Pons (tissue), 1 donor: ENCODE measurements at places on chromosomes 16 and 17.

- DNase-seq: peak; percentile 56
Observed at GRCh38 chr16:74448990-74449389, 27.7 kb upstream of the CLEC18B start.

- DNase-seq: no peak
Observed at GRCh38 chr16:72689851-72690250, 358.1 kb downstream of the ZFHX3 start.

- DNase-seq: no peak
Observed at GRCh38 chr16:27230562-27231001, 27.3 kb downstream of the KDM8 start.

DNA sequence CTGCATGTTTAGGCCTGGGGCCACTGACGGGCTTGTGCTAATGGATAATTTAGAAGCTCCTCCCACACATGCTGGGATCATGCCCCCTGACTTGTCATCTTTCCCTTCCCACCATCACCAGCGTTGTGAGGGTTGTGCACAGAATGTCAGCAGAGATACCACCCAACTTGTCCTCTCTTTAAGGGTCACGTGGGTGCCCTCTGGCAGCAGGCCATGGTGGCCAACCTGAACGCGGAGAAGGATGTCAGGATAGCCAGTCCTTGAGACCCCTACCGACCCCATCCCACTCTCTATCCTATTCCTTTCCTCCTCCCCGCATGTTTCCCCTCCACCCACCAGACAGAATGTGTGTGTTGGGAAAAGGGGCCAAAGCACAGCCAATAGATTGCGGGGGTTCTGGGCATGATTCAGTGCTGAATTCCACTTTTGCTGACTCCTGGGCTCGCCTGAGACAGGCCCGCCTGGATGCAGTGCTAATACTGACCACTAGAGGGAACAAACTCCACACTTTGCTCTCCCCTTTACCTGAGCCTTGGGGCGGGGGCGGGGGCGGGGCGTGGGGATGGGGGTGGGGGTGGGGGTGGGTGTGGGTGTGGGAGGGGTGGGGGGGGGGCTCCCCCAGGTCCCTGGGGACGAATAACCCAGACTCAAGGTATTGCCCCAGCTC lies at the start of gene GH2:
GH2 (minus strand) TSS at position 10 of the 667 bp plus-strand sequence. CDS start 143 bp downstream, outside the sequence.
- no peak for DNase-seq

DNA sequence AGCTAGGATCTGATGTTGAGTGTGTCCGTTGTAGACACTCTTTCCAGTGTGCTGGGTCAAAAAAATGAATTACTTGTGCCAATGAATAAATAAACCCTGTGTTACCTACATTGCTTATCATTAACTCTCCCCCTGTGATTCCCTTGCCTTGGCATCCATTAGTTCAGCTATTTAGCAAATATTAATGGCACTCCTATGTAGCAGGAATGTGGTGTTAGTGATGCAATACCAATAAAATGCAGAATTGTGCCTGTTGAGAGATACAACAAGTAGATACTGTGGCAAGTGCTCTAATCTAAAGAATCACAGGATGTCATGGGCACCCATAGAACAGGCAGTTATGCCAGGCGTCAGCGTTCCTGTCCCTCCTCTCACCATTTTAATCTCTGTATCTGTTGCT lies 343.2 kb downstream of the PMP22 start:
- no peak for DNase-seq

GRCh38 chr16:70725024-70725911 lies 39.4 kb upstream of the MTSS2 start:
- DNase-seq: no peak

- no peak for DNase-seq
Observed at GRCh38 chr17:56887552-56888467, 26.0 kb downstream of the TRIM25 start.

GRCh38 chr17:45034599-45034998 lies 16.8 kb downstream of the DCAKD start:
- no peak for DNase-seq

DNA sequence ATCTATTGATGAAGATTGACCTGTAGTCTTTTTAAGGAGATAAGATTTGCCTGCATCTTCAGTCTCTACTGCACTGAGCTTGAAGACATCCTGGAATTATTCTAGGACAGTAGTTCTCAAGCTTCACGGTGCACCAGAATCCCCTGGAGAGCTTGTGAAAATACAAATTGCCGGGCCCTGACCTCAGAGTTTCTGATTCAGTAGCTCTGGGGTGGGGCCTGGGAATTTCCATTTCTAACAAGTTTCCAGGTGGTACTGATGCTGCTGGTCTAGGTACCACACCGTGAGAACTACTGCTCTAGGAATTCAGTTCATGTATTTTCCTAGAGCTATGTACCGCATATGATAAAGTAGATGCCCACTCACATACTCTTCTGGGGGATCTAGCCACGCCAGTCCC lies 246.1 kb downstream of the HS3ST3B1 start:
- no peak for DNase-seq

- no peak for DNase-seq
Observed at GRCh38 chr17:65515512-65515911, 45.9 kb downstream of the AXIN2 start.

DNA sequence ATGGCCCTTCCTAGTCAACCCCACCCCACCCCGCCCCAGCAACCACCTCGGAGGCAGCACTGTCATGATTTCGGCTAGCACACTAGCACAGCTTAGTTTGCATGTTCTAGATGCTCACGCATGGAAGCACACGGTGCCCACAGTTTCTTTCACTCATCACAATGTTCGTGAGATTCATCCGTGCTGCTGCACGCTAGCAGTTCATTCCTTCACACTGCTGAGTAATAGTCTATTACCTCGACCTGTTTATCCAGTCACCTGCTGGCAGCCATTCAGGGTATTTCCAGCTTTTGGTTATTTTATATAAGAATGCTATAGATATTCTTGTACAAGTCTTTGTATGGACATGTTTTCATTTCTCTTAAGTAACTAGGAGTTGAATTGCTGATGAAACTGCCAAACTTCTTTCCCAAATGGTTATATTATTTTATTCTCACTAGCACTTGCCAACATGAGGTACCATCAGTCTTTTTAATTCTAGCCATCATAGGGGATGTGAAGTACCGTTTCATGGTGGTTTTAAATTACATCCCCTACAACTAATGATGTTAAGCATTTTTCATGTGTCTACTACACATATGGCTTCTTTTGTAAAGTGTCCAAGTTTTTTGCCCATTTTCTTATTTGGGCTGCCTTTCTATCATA lies 75.7 kb downstream of the CYTH1 start:
- no peak for DNase-seq

GRCh38 chr17:75183999-75184884 lies 1.5 kb upstream of the SUMO2 start:
- DNase-seq: no peak

DNA sequence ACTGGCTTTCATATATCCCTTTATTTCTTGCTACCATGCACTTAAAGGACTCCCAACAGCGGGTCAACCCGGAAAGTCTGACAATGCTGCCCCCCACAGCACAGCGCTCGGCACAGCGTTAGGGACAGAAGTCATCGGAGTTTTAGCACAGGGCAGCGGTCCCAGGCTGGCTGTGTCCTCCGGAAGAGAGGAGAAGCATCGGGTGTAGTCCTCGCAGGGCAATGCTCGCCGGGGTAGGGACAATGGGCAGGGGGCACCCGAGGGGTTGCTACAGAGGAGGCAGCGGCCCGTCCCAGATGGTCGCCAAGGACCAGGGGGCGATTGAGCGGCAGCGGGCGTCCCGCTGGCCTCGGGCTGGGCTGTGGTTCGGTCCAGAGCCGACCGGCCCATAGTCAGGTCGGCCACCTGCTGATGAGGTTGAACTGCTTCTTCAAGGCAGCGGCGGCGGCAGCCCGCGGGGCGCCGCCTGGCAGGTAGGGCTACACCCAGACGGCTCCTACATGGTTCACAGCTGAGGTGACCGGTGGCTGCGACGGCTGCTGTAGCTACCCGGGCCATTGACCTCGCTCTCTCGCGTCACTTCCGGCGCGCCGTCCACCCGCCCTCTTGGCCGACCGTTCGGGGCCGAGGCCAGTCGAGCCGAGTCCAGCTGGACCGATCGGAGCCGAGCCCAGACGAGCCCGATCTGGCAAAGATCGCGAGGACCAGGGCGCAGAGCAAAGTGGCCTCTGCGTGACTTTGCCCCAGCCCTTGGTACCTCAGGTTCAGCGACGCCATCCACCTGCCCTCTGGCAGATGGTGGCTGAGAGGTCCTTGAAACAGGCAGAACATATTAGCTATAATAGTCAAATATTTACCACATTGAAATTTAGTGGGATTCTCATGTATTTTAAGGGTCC lies 4.7 kb upstream of the LCMT1 start:
- DNase-seq: peak; percentile 85

- DNase-seq: no peak
Observed at GRCh38 chr17:82887255-82888164, 47.7 kb upstream of the ZNF750 start.

DNA sequence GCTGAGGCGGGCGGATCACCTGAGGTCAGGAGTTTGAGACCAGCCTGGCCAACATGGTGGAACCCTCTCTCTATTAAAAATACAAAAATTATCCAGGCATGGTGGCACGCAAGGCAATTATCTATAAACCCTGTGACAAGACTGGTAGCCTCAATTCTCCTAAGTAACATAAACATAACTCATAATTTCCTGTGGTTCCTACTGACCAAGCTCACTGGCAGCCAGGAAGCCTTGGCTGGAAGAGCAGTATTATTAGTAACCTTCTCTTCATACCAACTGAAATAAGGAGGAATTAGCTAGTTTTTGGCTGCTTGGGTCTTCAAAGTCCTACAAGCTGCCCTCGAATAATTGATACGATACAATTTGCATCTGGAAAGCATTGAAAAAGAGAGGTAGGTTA lies 31.6 kb upstream of the LRRC37A3 start:
- DNase-seq: no peak

GRCh38 chr16:63346000-63346399 lies 1309.8 kb upstream of the CDH8 start:
- no peak for DNase-seq

DNA sequence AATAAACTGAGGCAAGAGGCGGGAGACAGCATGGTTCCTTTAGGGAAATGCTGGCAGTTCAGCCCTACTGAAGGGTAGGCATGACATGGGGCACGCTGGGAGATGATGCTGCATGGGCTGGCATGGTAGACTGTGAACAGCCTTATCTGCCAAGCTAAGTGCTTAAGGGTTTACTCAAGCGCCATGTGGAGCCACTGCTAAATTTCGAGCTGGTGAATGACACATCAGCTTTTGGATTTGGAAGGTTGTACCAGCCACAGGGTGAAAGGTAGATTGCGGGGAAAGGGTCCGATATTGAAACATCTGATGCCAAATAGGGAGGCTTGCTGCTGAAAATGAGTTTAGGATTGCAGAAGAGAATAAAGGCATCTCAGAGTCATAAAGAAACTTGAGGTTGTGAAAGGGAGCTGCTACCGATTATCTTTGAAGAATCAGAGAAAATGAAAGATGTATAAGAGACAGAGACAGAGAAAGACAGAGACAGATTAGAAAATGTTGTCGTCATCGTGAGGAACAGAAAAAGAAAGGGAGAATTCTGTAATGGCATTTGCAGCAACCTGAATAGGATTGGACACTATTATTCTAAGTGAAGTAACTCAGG lies 16.3 kb downstream of the PIK3R5 start:
- no peak for DNase-seq

DNA sequence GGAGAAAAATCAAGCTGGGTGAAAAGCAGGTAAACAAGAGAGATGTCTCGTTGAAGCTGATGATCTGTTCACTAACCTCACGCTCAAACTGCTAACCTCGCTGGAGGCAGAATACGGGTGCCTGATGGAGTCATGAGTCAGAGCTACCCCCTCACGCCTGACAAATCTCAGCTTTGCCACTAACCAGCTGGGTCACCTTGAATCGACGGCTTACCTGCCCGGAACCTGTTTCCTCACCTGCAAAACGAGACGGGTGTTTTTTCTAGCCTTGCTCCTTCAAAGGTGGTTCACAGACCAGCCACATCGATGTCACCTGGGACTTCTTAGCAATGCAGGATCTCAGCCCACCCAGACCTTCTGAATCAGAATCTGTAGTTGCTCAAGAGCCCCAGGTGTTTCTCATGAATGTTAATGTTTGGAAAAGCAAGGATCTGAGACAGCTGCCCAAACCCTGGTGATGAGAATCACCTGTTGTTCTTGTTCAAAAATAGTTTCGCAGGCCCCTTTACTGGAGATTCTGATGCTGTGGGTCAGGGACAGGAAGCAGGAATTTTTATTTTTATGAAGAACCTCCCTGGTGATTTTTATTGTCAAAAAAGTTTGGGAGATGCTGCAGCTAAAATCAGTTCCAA lies 56.9 kb downstream of the MARCHF10 start:
- no peak for DNase-seq

GRCh38 chr17:21208352-21208751 lies 5.6 kb downstream of the TMEM11 start:
- no peak for DNase-seq

GRCh38 chr16:80433623-80434022 lies 107.2 kb upstream of the DYNLRB2 start:
- no peak for DNase-seq

GRCh38 chr17:13584701-13585080 lies 17.0 kb downstream of the HS3ST3A1 start:
- DNase-seq: no peak

DNA sequence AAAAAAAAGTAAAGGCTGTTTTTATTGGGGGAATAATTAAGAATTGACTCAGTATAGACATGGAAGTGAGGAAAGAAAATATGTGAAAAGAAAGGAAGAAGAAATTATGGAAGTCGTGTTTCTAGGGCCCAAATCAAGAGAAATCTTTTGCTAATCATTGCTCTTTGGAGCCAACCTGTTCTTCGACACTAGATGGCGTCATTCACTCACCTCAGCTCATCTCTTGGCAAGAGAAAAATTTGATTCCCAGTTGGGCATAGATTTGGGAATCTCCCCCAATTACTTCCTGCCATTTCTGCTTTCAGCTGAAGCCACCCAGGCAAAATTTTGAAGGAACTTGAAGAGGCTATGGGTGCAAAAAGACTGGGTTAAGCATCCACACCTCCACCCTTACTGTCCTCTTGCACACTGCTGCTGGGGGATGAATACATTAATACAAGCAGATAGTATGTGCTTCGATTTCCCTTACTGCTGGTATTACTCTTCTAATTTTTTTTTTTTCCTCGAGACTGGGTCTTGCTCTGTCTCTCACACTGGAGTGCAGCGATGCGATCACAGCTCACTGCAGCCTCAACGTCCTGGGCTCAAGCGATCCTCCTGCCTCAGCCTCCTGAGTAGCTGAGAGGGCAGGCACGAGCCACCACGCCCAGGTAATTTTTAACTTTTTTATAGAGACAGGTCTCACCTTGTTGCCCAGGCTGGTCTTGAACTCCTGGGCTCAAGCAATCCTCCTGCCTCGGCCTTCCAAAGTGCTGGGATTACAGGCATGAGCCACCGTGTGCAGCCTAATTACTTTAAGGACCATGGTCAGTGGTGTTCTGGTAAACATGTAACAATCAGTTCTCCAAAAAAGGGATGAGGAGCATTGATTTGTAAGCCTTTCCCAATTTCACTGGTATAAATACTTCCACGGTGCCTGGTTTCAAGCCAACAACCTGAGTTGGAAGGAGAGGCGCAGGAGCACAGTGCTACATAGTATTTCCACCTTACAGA lies 13.5 kb downstream of the PSMD7 start:
- DNase-seq: peak; percentile 41

GRCh38 chr17:65121368-65121767 lies 15.8 kb upstream of the RGS9 start:
- DNase-seq: no peak

GRCh38 chr17:34219405-34219804 lies 35.7 kb upstream of the CCL2 start:
- DNase-seq: no peak
